HepG2 (cell line): ENCODE measurements at places on chromosomes 16 and 17.

DNA sequence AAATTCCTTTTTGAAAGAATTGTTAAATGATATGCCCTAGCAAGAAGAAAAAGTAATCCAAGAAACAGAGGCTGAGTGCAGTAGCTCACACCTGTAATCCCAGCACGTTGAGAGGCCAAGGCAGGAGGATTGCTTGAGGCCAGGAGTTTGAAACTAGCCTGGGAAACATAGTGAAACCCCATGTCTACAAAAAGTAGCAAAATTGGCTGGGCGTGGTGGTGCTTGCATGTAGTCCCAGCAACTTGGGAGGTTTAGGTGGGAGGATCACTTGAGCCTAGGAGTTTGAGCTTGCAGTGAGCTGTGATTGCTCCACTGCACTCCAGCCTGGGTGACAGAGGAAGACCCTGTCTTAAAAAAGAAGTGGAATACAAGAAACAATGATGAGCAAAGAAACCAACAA, 56.1 kb downstream of the NT5M start:
- no peak for DNase-seq

GRCh38 chr16:12078405-12079280, 102.1 kb downstream of the SNX29 start:
- no peak for DNase-seq

- DNase-seq: no peak
Observed at GRCh38 chr16:12601290-12601900, 202.3 kb downstream of the CPPED1 start.

DNA sequence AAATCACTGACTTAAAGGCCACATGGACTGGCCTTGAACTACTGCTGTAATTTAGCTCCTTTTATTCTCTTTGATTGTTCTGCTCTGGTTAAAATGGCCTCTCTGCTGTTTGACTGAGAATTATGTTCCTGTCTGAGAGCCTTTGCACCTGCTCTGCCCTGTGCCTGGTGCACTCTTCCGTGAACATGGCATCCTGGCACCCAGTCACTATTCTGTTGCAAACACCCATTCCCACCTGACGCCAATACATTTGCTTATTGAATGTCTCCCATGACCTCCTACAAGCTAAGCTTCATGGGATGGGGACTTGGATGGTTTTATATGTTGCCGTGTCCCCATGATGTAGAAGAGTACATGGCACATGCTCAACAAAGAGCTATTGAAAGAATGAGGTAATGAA, 20.1 kb downstream of the HSD17B2 start:
- DNase-seq: no peak

DNA sequence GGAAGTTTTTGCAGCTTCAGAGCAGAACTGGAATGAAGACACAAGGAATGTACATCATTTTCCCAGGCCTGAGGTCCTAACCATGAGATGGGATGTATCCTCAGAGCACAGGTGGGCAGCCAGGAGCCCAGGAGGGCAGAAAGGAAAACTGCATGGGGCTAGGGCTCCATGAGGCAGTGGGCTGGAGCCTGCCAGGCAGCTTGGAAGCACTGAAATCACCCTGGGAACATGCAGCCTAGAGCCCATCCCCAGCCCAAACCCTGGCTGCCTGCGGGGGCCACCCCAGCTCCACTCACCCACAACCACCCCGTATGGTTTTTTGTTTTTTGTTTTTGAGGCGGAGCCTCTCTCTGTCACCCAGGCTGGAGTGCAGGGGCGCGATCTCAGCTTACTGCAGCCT, 86.2 kb upstream of the SIAH1 start:
- no peak for DNase-seq

- no peak for DNase-seq
Observed at GRCh38 chr16:67137605-67138004, 13.2 kb downstream of the B3GNT9 start.

GRCh38 chr17:74210191-74211140, 2.9 kb upstream of the TTYH2 start:
- DNase-seq: peak; percentile 44

DNA sequence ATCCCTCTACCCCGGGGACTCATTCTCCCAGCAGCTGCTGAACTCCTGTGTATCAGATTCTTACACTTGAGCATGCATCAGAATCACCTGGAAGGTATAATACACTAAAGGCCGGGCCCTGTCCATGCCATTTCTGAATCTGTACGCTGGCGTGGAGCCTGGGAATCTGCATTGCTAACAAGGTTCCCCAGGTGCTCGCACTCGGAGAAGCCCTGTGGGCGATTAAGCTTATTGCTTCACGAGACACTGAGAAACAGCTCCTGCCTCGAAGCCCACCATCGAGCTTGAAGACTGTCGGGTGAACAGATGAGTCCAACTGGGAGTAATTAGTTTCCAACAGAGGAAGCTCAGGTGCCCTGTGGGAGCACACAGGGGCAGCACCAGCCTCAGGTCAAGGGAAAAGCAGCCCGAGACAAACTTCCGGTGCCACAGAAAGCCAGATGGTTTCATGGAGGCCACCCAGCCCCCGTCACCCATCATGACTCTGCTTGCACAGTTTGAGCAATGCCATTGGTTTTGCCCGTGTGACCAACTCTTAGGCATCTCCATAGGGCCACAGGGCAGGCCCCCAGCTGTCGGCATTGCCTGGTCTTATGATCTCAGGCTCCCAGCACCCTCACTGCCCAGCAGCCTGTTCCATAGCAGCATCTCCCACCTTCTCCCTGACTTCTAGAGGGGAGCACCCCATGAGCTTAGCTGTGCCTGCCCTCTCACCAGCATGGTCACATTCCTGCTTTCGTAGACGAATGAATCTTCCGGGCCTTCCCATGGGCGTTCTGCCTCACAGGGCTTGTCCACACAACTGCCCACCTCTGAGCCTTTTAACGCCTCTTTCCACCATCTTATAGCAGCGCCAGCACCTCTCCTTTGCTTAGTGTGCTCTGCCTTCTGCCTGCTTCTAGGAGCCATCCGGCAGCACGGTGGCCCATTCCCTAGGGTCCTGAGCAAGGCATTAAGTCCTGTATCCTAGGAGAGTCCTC, 10.9 kb downstream of the CTRB2 start:
- no peak for DNase-seq

- DNase-seq: no peak
Observed at GRCh38 chr16:5451641-5452040, 354.0 kb upstream of the EEF2KMT start.

DNA sequence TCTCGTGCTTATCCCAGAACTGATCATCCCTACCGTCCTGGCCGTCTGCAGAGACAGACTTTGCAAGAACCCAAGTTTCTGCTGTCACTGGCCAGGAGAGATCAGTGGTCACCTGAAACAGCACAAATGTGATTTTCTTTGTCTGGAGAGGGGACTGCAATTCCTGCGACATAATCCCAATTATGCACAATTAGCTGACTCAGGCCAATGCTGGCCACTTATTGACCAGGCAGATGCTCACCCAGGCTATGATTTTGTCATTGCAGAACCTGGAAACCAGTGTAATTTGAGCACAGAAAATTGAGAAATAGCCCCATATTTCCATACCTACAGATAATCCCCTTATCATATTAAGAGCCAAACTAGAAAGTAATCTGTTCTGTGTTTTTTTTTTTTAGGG, 34.7 kb downstream of the SALL1 start:
- DNase-seq: no peak

DNA sequence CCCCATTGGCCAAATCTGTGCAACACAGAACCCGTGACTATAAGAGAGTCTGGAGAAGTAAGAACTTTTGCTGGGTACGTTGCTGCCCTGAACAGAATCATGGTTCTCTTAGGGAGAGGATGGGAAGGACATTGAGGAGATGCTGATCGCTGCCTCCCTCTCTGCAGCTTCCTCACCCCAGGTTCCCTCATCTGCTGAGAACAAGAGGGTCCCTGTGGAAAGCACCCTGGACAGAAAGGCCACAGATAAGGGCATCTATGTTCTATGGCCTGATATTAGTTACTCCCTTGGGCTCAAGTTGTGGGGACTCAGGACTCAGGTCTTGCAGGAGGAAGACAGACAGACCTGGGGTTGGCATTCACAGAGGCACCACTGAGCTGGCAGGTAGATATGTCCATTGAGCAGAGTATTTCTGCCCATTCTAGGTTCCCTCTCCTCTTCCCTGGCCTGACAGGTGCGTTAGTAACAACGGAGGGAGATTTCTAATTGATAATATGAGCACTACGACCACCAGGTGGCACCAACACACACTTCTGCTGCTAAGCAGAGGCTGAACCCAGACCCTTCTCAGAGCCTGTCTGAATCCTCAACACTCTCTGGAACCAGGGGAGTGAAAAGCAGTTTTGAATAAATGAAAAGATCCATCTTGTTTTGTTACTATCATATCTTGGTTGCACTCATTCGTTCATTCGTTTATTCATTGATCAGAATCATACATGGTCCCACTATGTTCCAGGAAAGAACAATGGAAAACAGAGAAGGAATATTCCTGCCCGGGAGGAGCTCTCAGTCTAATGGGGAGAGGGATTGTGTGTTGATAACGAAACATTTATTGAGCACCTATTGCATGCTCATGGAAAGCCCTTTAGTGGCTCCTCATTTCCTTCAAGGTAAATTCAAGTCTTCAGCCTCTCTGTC, 56.4 kb downstream of the SLC6A2 start:
- peak; percentile 61 for DNase-seq

GRCh38 chr16:11915114-11915643, 577 bp downstream of the GSPT1 start:
- no peak for DNase-seq

- no peak for DNase-seq
Observed at GRCh38 chr16:69448470-69449193, 24.2 kb downstream of the CYB5B start.

DNA sequence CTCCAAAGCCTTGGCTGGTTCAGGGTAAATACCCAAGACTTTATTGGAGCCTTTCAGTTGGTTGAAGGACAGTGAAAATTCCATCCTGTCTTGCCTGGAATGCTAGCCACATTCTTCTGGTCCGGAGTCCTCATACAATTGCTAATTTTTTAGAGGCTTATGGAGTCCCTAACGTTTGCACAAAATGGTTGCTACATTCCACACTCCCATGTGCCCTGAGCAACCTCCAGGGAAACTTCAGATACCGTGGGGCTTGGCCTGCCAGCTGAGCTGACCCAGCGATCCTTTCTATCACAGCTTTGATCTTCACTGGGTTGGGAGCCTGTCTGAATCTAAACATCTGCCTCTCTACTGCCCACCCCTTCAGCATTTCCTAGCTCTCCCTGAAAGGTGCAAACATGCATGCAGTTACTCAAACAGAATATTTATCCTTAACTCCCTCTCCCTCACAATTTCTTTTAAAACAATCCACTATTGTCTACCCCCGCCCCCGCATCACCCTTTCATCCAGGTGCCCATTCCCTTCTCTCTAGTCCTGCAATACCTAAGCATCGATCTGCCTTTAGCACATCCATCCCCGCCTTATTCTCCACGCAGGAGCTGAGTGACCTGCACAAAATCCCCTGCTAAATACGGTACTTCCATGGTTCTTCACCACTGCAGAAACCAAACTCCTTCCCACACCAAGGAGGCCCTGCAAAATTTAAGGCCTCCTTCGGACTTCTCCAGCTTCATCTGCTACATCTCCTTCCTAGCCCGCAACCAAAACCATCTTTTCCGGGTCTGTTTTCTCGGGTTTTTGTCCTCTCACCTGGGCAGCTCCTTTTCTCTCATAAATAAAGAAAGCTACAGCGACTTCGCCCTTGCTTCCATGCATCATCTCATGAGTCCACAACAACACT, 810 bp upstream of the GAN start:
- DNase-seq: peak; percentile 65

DNA sequence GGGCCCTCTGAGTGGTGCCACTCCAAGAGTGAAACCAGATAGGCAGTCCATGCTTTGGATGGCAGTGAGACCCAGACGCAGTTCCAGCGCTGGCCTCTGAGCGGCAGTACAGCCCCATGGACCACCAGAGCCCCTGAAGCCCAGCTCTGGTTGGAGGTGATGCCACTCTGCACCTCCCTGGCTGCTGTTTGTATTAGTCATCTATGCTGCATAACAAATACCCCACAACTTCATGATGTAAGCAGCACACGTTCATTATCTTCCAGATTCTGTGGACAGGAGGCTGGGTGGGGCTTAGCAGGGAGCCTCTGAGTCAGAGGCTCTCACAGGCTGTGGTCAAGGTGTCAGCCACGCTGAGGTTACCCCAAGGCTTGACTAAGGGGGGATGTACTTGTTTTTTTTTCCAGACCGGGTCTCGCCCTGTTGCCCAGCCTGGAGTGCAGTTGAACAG, 5.1 kb upstream of the NME4 start:
- DNase-seq: peak; percentile 60

- no peak for DNase-seq
Observed at GRCh38 chr17:63132459-63132911, 166.4 kb downstream of the TANC2 start.

- peak; percentile 74 for DNase-seq
Observed at GRCh38 chr16:71882505-71883167, 1.3 kb downstream of the ZNF821 start.

- DNase-seq: peak; percentile 79
Observed at GRCh38 chr17:43171586-43172487, 823 bp downstream of the NBR1 start.

- DNase-seq: no peak
Observed at GRCh38 chr16:27935076-27935475, 128.4 kb downstream of the GSG1L start.

- DNase-seq: peak; percentile 76
Observed at GRCh38 chr16:16149710-16150116, 73.6 kb downstream of the ABCC6 start.

DNA sequence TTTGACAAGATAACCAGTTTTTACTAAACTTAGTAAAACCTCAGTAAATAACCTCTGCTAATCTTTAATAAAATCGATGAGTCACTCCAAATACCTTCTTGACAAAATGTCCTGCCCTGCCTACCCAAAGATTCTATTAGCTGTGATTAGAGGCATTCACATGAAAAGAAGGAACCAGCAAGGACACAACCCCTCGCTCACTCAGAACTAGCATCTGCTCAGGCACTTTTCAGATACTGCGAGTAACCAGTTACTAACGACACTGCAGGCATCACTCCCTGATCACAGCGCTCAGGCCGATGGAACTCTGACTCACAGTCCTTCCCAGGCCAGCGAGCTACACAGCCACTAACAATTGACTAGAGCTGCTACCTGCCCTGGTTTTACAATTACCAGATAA, 24.3 kb downstream of the PELP1 start:
- no peak for DNase-seq

DNA sequence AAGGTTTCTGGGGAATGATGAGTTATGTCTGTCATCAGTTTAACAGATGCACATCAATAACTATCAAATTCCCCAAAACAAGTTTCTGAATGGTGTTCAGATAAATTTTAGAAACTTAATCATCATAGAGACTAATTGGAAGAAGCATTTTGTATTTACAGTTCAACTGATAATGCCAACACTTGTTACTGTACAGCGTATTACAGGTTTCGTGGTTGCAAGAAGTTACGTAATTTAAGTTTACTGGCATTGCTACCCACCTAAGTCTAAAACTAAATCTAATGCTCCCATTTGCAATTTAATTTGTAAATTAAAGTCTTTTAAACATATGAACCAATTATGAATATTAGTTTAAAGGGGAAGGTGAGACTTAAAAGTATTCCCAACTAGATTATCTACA, 3.0 kb downstream of the SRSF1 start:
- DNase-seq: no peak

GRCh38 chr17:12646761-12647422, 18.8 kb upstream of the MYOCD start:
- DNase-seq: no peak

GRCh38 chr16:75820672-75821071, 94.4 kb upstream of the CPHXL start:
- no peak for DNase-seq
